NCI-H345 (cell line): ENCODE measurements at places on chromosomes 13 and 19.

- DNase-seq, result peak; percentile 1
Observed at GRCh38 chr19:50639121-50640112, at the start of gene SYT3. TSS of gene SYT3 (minus strand) at chr19:50639881. CDS start at chr19:50637411, 2,470 bp downstream.

DNA sequence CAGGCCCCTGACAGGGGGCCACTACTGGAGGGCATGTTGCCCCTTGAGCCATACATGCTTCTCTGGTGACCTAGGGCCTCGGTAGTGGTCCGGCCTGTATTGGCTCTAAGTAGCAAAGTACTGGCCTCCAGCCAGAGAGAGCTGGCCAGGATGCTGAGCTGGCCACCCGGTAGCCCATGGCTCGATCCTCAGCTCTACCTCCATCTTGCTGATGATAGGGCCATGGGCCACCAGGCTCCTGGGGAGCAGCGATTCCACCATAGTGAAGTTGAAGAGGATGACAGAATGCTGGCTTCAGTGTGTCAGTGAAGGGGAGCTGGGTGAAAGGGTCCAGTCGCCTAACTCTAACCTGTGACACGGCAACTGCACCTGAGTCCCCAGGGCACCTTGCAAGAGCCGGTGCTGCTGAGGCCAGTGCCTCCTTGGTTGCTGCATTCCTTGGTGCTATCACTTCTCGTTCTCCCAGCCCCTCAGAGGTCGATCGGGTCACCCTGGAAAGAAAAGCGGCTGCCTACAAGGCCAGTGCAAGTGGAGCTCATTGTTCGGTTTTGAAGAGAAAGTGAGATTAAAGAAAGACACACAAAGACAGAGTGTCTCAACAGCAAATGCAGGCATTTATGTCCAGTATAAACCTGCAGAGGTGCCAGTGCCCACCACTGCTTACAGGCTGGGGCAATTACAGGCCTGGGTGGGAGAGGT, 5.0 kb downstream of the FPR3 start:
- no peak for DNase-seq

DNA sequence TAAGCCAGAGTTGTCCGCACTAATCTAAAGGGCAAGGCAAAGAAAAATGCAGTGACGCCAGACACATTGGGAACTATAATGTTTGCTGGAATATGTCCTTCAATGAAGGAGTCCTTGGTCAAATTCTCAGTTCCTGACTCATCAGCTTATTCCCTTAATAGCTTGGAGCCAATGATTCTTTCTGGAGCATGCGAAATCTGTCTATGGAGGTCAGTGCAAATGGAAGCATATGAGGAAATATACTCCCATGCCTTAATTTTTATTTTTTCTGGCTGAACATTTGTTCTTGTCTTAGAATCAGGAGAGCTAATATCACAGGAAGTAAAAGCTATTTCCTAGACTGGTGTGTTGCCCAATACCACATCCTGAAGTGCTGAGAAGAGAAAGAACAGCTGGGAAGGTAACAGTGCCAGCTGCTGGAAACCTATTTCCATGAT, 289.8 kb upstream of the SPRY2 start:
- DNase-seq, result no peak

DNA sequence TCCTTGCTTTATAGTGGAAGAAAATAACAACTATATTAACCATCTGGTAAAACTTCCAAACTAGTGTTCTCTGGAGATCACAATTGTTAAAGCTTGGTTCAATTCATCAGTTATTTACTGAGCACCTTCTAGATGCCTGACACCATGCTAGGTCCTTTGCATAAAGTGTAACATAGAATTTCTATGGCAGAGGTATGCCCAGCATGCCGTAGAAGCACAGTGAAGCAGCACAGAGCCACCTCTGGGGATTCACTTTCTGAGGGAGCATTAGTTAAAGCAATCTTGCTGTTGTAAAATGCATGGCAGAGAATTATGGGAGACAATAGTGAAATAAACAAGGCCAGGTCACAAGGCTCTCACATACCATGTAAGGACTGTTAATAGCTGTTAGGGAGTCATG, 75.2 kb downstream of the LRRC63 start:
- DNase-seq, result no peak

DNA sequence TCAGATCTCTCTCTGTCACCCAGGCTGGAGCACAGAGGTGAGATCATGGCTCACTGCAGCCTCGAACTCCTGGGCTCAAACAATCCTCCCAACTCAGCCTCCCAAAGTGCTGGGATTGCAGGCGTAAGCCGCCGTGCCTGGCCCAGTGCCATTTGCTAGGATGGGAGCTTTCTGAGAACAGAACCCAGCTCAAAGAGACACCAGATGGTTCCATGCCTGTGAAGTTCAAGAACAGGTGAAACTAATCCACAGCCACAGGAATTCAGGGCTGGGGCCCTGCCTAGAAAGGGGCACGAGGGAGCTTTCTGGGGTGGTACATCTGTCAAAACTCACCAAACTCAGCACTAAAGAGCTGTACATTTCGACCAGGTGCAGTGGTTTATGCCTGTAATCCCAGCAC, 4.2 kb downstream of the SLC7A9 start:
- no peak for DNase-seq

GRCh38 chr13:44048326-44048725, 168.6 kb downstream of the LACC1 start:
- DNase-seq, result no peak

DNA sequence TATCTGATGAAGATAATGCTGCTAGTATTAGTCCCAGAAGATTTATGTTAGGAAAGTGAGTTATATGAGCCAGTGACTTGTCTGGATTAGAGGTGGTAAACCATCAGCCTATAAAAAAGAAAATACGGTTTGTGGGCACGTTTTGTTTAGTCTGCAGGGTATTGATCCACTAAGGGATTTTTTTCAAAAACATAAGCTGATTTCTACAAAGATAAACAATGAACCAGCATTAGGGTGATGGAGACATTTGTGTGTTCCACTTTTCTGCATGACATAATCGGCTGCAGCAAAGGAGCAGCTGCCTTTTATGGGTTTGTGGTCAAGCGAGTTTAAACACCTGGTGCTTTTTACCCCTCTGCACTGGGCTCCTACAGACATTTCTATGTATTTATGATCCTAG, 836.4 kb upstream of the GPC6 start:
- DNase-seq, result peak; percentile 76
